Kidney (tissue), 22 donors: ENCODE measurements at places on chromosomes 5 and 9.

- no peaks in the 10 kb centered on the region for H3K27me3 ChIP-seq
- H3K4me1 ChIP-seq, result no peaks in the 10 kb centered on the region
- H3K27ac ChIP-seq, result no peak overlapping the region
Observed at GRCh38 chr9:23682891-23683431, 143.1 kb downstream of the ELAVL2 start.

GRCh38 chr5:173028811-173029327 is 27.3 kb upstream of the CREBRF start:
- DNase-seq, result no peak
- H3K4me1 ChIP-seq, result peaks cover 3% of the 10 kb centered on the region
- no peak overlapping the region for H3K4me3 ChIP-seq
- H3K36me3 ChIP-seq, result no peaks in the 10 kb centered on the region
- H3K27me3 ChIP-seq, result no peaks in the 10 kb centered on the region

- H3K4me1 ChIP-seq, result no peaks in the 10 kb centered on the region
- H3K36me3 ChIP-seq, result no peaks in the 10 kb centered on the region
- DNase-seq, result no peak
- no peak overlapping the region for H3K4me3 ChIP-seq
- H3K27ac ChIP-seq, result no peak overlapping the region
Observed at GRCh38 chr9:126389992-126390391, 63.4 kb downstream of the MVB12B start.

DNA sequence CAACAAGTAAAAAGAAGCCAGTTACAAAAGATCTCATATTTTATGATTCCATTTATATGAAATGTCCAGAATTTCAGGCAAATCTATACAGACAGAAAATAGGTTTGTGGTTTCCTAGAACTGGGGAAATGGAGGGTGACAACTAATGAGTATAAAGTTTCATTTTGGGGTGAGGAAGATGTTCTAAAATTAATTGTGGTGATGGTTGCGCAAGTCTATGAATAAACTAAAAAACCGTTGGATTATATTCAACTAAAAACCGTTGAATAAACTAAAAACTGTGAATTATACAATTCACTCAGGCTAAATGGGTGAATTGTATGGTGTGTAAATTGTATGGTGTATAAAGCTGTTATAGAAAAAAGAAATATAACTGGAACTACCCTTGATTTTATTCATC is 47.6 kb downstream of the ADAMTS6 start:
- H3K4me3 ChIP-seq, result no peak overlapping the region
- no peaks in the 10 kb centered on the region for H3K4me1 ChIP-seq
- DNase-seq, result no peak
- H3K27me3 ChIP-seq, result no peaks in the 10 kb centered on the region
